ENCODE measurements at places on chromosomes 2 and 18.

DNA sequence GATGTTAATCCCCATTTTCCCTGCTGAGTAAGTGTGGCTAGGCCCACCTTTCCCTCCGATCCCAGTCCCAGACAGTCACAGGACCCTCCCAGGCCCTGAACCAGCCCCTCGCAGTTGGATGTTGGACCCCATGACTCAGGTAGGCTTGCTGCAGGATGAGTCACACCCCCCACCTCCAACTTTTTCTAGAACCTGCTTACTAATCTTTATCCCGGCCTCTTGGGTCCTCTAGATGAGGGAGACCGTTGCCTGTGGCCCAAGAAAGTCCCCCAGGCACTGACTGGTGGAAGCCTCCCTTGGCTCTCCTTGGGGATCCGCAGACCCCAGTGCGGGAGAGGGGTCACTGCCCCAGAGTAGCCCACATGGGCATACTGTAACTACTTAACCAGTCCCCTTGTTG, 98.5 kb downstream of the SMAD7 start:
- ATAC-seq = peak; percentile 42

DNA sequence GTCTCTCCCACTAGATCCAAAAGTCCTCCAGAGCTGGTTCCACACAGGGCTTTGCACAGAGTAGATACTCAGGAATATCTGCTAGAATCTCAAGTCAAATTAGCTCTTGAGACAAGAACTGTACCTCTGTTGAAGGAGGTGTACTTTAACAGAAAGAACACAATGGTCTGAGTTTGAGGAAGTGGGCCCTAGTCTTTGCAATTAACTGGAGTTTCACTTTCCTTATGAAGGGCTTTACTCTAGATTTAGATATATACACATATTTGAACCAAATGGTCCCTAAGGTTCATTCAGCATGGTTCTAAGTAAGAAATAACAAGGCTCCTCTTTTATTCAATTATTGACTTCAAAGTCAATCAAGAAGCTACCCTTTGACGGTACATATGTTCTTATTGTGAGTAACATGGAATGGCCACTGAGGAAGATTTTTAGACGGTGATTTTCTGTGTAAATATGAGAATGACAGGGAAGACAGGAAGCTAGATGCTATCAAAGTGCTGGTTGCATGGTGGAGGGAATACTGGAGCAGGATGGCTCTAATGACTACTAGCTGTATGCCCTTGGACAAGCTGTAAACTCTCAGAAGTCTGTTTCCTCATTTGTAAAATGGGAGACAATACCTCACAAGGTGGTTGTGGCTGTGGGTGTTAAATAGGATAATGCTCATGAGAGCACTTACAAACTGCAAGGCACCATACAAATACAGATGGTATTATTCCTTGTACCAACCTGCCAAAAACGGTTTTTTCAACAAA, 73.5 kb upstream of the SERTAD2 start:
- ATAC-seq = peak; percentile 77

DNA sequence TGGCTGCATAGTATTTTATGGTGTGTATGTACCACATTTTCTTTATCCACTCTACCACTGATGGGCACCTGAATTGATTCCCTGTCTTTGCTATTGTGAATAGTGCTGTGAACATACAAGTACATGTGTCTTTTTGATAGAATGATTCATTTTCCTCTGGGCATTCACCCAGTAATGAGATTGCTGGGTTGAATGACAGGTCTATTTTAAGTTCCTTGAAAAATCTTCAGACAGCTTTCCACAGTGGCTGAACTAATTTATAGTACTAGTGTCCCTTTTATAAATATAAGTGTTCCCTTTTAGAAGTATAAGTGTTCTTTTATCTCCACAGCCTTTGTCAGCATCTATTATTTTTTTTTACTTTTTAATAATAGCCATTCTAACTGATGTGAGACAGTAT, 303.9 kb upstream of the EPHA4 start:
- no peak for ATAC-seq

GRCh38 chr2:149768320-149768799, 180.8 kb upstream of the MMADHC start:
- ATAC-seq = no peak

GRCh38 chr2:237025090-237025865, 60.4 kb upstream of the COPS8 start:
- ATAC-seq = no peak

DNA sequence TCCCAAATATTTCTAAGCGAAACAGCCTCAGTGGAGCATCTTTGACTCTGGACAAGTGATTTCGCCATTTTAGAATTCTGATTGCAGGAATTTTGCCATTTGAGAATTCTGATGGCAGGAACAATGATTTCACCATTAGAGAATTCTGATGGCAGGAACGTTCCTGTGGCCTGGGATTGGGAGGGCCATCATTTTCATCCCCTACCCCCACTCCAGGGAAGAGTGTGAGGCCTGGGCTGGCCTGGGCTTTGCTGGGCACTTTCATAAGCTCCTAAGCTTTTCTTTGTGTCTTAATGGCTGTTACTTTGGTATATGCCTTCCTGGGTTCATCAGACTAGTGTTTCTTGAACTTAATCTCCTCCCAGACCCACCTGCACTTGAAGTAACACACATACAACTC, 129.3 kb upstream of the EPAS1 start:
- ATAC-seq = no peak

DNA sequence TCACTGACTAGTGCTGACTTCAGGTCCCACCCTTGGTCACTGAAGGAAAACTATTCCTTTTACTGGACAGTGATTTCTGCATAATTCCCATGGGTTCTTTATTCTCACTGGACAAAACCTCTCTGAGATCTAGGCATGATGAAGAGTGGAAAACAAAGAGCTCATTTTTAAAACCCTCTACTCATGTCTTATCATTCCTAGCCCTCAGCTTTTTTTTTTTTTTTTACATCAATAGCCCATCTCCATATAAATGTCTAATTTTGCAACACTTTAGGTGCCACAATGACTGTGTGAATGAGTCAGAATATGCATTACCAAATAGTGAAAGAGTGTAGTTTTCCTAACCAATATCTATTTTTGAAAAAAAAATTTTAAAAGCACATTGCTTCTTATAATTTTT, 74.8 kb downstream of the TCF4 start:
- no peak for ATAC-seq

DNA sequence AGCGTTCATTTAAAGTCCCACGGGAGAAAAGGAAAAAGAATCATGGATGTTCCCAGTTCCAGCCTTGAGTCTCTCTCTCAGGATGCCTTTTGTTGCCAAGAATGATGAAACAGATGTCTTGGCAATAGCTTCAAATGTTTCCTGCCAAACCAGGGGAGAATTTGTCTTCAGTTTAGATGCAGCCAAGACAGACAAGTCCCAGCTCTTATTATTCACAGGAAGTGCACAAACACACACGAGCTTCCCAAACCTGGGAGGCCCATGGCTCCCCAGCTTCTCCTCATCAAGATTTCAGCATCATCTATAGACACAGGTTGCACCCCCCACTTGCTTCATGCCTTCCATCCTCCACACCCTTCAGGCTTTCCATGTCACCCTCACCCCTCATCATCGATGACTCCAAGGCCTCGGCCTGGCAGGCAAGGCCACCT, 45.9 kb downstream of the HS1BP3 start:
- ATAC-seq = no peak

DNA sequence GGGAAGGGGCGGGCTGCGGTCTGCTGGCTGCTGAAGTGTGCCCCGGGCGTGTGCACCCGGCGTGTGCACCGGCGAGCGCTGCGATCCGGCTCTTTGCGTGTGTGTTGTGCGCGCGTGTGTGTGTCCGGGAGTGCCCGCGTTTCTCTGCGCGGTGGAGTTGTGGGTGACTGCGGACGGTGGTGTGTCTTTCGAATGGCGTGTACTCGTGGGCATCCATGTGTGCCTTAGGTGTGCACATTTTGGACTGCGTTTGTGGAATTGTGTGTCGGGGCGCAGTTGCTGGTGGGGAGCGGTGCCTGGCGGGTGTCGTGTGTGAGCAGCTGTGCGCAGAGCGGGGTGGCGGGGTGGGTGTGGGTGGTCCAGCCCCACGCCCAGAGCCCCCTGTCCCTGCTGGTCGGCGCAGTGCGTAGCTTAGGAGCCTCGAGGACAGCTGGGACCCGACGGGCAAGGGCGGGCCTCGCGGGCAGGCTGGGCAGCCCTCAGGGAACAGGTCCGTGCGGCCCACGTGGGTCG, 533 bp downstream of the HPCAL1 start:
- ATAC-seq = peak; percentile 14

GRCh38 chr2:31785876-31786275, 205.1 kb upstream of the SRD5A2 start:
- ATAC-seq = no peak

DNA sequence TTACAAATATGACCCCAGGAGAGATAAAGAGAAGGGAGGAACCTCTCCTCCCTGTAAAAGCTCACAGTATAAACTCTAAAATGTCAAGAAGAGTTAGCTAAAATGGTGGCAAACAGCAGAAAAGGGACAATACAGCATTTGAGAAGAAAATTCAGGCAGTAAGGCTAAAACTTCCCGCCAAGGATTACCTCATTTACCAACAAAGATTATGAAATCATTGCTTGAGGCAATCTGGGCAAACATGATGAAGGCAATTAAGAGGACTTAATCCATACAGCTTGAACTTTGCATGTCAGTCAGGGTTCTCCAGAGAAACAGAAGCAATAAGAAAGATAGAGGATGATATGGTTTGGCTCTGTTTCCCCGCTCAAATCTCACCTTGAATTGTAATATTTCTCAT, 81.4 kb downstream of the CMPK2 start:
- ATAC-seq = no peak

- ATAC-seq = no peak
Measured at GRCh38 chr2:38386377-38386776, 9.3 kb upstream of the ATL2 start.

DNA sequence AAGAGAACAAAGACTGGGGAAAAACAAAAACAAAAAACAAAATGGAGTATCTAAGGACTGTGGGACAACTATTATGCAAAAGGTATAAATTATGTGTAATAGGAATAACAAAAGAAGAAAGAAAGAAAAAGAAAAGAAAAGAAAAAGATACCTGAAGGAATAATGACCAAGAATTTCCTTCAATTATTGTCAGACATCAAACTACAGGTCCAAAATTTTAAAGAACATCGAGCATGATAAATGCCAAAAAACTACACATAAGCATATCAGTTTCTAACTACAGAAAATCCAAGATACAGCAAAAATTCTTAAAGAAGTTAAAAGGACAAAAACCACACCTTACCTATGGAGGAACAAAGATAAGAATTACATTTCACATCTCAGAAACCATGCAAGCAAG, 93.0 kb downstream of the SPIRE1 start:
- no peak for ATAC-seq

DNA sequence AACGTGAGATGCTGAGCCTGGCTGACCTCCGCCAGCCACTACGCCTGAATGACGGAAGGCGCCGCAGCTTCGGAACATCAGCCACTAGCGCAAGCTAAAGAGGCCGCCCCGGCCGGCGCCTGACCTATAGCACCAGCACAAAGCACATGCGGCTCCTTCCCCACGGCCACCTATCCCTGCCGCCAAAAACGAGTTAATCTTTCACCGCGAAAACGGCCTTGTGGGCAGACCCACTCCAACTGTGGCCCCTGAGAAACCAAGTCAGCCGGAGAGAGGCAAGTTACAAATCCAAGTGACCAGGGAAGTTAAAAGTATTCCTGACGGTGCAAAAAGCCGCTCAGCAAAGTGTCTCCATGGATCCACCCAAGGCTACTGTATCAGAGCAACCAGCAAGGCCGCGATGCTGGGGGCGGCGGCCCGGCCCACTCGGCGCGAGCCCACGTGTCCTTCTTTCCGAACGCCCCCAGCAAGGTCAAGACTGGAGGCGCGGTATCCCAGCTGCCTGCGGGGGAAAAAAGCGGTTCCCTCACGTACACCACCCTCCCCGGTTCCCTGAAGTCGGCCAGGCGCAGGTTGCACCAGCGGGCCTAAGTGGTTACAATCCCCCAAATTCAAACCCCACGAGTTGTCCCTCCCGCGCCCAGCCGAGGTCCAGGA, 575 bp downstream of the HSPD1 start:
- ATAC-seq = peak; percentile 22

- no peak for ATAC-seq
Measured at GRCh38 chr2:188517549-188518215, 226.0 kb downstream of the GULP1 start.

- ATAC-seq = peak; percentile 37
Measured at GRCh38 chr18:12741351-12741750, 38.5 kb downstream of the PSMG2 start.

- ATAC-seq = no peak
Measured at GRCh38 chr2:14577843-14578242, 54.7 kb upstream of the LRATD1 start.

GRCh38 chr2:67108231-67108630, 288.9 kb upstream of the ETAA1 start:
- ATAC-seq = no peak

DNA sequence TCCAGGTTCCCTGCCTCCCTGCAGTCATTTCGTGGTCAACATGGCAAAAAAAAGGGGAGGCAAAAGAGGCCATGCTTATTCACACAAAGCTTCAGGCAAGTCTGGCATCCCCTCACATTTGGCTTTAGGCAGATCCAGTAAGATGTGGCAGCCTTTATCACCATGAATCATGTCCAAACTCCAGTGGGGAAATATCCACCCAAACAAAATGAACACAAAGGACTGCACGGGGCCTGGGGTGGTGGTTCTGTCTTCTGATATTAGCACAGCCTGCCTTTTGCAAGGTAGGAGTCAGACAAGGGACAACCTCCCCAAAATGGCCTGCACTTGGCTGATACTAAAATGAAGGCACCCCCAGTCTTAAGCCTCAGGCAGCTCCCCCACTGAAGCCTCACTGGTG, 129.9 kb downstream of the ZBTB7C start:
- ATAC-seq = no peak

GRCh38 chr2:99183025-99183424, 2.0 kb downstream of the MRPL30 start:
- no peak for ATAC-seq

DNA sequence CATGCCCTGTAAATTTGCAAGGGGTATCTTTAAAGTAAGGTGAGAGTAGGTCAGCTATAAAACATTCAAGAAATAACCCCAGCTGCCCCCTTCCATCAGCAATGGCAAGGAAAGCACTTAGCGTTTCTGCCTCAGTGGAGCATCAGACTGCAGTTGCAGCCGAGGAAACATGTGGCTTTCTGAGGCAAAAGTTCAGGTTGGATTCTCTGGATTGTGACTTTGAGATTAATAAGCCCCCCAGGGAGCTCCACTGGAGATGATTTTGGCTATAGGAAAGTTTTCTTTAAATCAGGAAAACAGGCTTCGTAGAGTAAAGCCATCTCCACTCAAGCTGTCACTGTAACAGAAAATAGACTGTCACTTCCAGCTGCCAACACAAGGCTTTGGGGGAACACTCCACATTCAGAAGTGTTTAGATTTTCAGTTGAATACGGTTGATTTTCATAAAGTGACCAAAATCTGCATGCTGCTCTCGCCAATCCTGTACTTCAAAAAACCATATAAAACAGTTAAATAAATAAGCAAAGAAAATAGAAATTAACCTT, 15.3 kb upstream of the RIT2 start:
- no peak for ATAC-seq

GRCh38 chr2:44952806-44953498, 11.4 kb downstream of the SIX3 start:
- ATAC-seq = no peak

DNA sequence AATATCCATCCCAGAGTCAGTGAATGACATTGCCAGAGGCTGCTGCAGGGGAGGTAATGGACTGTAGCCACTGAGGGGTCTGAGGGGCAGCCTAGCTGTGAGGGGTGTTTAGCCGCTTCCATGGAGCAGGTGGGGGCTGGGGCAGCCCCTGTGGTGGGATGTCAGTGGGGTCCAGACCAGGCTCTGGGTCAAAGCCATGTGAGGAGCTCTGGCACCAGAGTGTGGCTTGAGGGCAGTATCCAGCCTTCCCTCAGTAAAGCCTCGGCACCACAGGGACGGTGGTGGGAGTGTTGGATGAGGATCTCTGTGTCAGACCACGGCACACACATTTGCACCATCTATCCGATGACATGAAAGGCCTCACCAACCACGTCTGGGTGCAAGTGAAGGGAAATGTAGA, 85.0 kb downstream of the INHBB start:
- no peak for ATAC-seq

All from activated T-helper 17 cell treated with anti-CD3 and anti-CD28 coated beads, Interleukin-2, amount 50 U/mL, for 72 hours (primary cell).